Activated T-cell treated with anti-CD3 and anti-CD28 coated beads for 1 hour (primary cell): ENCODE measurements at places on chromosomes 6 and 20.

DNA sequence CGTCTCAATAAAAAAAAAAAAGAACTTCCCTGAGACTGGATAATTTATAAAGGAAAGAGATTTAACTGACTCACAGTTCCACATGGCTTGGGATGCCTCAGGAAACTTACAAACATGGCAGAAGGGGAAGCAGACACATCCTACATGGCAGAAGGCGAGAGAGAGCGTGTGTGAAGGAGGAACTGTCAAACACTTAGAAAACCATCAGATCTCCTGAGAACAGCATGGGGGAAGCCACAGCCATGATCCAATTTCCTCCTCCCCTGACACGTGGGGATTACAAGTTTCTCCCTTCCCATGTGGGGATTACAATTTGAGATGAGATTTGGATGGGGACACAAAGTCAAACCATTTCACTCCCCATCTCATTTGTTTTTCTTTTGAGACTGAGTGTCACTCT, 46.6 kb upstream of the TFAP2C start:
- DNase-seq = no peak

- peak; percentile 9 for DNase-seq
Measured at GRCh38 chr6:3026791-3027626, 27.3 kb downstream of the NQO2 start.

GRCh38 chr20:46705378-46705729, 4.1 kb upstream of the SLC2A10 start:
- no peak for DNase-seq

DNA sequence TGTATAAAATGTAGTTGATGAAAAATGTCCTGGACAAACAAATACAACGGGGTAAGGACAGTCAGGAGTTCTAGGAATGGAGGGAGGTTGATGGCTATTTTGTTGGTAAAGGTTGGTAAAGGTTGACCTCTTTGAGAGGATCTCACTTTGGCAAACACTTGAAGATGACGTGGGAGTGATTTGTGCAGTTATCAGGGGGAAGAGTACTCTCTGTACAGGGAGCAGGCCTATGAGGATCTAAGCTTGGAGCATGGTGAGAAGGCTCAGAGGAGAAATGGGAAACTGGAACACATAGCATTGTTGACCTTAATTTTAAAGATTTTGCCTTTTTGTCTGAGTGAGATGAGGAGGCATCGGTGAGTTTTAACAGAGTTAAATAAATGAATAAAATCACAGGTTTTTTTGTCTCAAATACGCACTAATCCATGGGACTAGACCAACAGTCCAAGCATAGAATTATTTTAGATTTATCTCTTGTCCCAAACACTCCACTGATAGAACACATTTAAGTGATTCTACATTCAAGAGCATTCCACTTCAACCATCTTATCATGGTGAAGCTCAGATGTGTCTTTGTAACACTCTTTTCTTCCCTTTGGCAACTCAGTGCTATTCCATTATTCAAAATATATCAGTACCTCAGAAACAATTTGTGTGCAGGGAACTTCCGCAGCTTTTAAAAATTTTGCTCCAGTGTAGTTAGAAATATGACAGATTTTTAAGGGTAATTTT, 5.7 kb downstream of the LAMA2 start:
- DNase-seq = no peak

GRCh38 chr6:134146268-134147033, 94.0 kb upstream of the SLC2A12 start:
- no peak for DNase-seq

- no peak for DNase-seq
Measured at GRCh38 chr6:10721850-10722569, 860 bp upstream of the TMEM14C start.

GRCh38 chr6:154164397-154164796, 125.4 kb downstream of the OPRM1 start:
- DNase-seq = no peak

DNA sequence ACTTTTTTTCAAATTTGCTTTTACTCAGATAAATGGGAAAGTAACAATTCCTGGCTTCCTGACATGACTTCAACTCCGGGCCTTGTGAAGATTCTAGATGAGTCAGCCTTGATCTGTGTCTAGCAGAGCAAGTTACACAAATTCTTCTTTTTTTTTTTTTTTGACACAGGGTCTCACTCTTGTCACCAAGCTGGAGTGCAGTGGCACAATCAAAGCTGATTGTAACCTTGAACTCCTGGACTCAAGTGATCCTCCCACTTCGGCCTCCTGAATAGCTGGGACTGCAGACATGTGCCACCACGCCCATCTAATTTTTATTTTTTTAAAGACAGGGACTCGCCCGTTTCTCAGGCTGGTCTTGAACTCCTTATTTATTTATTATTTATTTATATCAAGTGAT, 7.3 kb upstream of the ARHGAP18 start:
- no peak for DNase-seq

DNA sequence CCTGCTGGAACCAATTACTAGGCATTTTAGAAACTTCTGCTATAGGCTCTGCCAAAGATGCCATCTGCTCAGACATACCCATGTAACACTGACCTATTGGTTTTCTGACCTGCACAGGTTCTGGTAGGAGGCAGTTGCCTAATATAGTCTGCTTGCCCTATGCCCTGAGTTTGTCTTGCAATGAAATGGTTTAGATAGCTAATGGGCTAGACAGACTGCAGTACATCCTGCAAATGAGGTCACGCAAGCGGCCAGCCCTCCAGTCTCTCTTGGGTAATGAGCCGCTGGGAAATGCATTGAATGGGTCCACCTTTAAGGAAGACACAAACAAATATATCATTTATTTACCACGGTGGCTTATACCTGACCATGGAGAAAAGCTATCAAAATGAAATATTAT, 90.6 kb upstream of the B3GAT2 start:
- no peak for DNase-seq

- DNase-seq = no peak
Measured at GRCh38 chr6:52557389-52558265, 19.2 kb downstream of the TRAM2 start.

- no peak for DNase-seq
Measured at GRCh38 chr20:19382386-19383340, 170.2 kb downstream of the SLC24A3 start.
